Transverse colon (tissue), 4 donors: ENCODE measurements at places on chromosomes 11 and 22. TPM values are rescaled to one million over a fixed set of nuclear protein-coding genes. Genes with fewer than 3 reads are reported as not detected.

- no peak overlapping the region for H3K27ac ChIP-seq
- no peaks in the 10 kb centered on the region for H3K36me3 ChIP-seq
- DNase-seq, result no peak
- H3K4me3 ChIP-seq, result no peak overlapping the region
- no peaks in the 10 kb centered on the region for H3K27me3 ChIP-seq
- H3K4me1 ChIP-seq, result no peaks in the 10 kb centered on the region
Observed at GRCh38 chr11:108369064-108369463, 98.3 kb downstream of the C11orf65 start.

DNA sequence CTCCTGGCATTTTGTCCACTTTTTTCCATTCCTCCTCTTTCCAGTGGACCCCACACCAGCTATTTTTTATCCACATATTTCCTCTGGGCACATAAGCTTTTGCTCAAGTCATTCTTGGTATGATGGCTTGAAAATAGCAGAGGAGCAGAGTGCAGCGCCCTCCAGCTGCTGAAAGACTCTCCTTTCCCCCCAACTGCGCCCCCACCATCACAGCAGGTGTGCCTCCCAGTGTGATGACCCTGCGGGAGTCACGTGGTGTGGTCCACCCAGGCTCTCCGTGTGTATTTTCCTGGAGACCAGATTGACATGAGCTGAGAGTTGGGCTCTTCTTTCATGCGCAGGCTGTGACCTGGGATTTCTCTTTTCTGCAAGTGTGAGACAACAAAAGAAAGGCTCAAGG, 1241.6 kb downstream of the TBC1D22A start:
- H3K4me1 ChIP-seq, result no peaks in the 10 kb centered on the region
- H3K36me3 ChIP-seq, result no peaks in the 10 kb centered on the region
- no peaks in the 10 kb centered on the region for H3K27me3 ChIP-seq
- no peak for DNase-seq
- no peak overlapping the region for H3K27ac ChIP-seq

GRCh38 chr22:25368271-25368670, 148.8 kb downstream of the CRYBB2 start:
- H3K4me3 ChIP-seq, result no peak overlapping the region
- peak; percentile 76 for DNase-seq
- no peaks in the 10 kb centered on the region for H3K36me3 ChIP-seq
- H3K27me3 ChIP-seq, result no peaks in the 10 kb centered on the region
- peak overlapping the region; percentile 67 for H3K27ac ChIP-seq

DNA sequence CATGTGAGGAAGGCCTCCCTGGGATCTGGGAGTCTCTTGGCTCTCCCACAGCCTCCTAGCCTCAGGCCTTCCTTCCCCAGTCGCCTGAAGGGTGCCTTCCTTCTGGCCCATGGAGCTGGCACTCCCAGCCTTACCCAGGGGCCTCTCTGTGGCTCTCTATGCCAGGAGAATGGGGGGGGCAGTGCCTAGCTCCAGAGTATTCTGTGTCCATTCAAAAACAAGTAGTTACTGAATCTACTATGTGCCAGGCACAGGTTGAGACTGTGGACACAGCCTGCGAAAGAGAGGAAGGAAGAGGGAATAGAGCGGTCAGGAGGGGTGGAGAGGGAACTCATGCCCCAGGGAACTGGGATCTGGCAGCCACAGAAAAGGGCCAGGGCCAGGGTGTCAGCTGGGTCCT, 2.7 kb upstream of the PLA2G3 start:
- no peak overlapping the region for H3K4me3 ChIP-seq
- DNase-seq, result no peak
- no peaks in the 10 kb centered on the region for H3K36me3 ChIP-seq
- no peak overlapping the region for H3K27ac ChIP-seq
- peaks cover 3% of the 10 kb centered on the region for H3K27me3 ChIP-seq

The FZD4 gene
- total RNA-seq, result 27.1 TPM

DNA sequence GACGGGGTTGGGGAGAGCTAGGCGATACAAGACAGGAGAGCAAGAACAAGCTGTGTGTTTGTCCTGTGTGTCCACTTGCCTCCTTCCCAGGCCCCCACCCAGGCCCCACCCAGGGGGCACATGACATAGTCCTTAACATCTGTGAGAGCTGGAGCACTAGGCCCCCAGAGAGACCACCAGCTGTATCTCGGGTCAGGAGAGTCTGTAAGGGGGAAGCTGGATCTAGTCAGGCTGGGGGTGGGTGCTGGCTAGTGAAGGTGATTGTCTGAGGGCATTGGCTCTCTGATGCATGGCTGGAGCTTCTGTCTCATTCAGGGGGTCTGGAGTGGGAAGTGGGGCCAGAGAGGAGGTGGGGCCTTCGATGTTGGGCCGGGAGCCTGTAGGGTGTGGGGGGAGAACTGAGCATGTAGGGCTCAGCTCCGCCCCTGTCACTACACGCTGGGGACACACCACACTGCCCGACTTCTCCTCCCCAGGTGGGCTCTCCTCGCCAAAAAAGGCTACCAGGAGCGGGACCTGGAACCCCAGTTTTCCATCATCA, 571 bp downstream of the P2RX6 start:
- no peak overlapping the region for H3K4me3 ChIP-seq
- H3K36me3 ChIP-seq, result no peaks in the 10 kb centered on the region
- no peaks in the 10 kb centered on the region for H3K27me3 ChIP-seq
- peak overlapping the region; percentile 58 for H3K27ac ChIP-seq

DNA sequence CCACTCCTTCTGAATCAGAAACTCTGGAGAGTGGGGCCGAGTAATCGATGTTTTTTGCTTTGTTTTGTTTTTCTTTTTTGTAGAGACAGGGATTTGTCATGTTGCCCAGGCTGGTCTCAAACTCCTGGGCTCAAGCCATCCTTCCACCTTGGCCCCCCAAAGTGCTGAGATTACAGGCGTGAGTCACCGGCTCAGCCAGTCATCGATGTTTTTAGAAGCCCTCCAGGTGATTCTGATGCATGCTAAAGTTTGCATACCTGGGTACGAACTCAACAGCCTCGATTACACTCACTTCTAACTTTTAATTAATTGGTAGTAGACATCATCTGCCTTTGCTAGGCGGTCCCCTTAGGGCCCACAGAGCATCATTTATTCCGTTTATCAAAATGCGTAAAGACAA, 50.3 kb downstream of the C11orf71 start:
- no peaks in the 10 kb centered on the region for H3K27me3 ChIP-seq
- H3K27ac ChIP-seq, result no peak overlapping the region
- H3K36me3 ChIP-seq, result no peaks in the 10 kb centered on the region
- no peak overlapping the region for H3K4me3 ChIP-seq

- no peak overlapping the region for H3K4me3 ChIP-seq
- peak; percentile 3 for DNase-seq
- H3K27ac ChIP-seq, result no peak overlapping the region
- H3K27me3 ChIP-seq, result no peaks in the 10 kb centered on the region
- no peaks in the 10 kb centered on the region for H3K4me1 ChIP-seq
- no peaks in the 10 kb centered on the region for H3K36me3 ChIP-seq
Observed at GRCh38 chr22:49599039-49599438, 228.6 kb downstream of the BRD1 start.

DNA sequence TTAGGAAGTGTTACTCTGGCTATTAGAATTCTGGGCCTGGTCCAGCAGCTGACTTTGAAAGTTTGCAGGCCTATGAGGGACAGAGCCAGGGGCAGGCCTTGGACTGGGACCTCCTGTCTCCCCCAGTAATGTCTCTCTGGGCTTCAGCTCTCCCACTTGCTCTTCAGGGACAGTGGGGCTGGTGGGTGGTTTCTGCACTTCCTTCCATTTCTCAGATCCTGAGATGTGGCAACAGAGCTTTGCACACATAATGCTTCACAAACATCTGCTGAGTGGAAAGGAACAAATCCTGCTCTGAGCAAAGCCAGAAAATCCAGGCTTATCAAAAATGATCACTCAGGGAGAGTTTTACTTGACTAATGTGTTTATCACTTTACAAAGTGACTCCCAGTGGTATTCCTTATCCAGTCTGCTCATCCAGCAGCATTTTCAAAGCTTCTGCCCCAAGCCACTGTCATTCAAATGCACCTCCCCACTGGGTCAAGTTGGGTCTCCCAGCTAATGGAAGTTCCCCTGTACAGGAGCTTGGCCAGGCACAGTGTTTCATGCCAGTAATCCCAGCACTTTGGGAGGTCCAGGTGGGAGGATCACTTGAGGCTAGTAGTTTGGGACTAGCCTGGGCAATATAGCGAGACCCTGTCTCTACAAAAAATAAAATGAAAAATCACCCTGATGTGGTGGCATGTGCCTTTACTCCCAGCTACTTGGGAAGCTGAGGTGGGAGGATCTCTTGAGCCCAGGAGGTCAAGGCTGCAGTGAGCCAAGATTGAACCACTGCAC, 13.5 kb upstream of the OSBP2 start:
- H3K4me3 ChIP-seq, result no peak overlapping the region
- no peaks in the 10 kb centered on the region for H3K36me3 ChIP-seq
- H3K27ac ChIP-seq, result no peak overlapping the region
- no peaks in the 10 kb centered on the region for H3K27me3 ChIP-seq
- no peak for DNase-seq

DNA sequence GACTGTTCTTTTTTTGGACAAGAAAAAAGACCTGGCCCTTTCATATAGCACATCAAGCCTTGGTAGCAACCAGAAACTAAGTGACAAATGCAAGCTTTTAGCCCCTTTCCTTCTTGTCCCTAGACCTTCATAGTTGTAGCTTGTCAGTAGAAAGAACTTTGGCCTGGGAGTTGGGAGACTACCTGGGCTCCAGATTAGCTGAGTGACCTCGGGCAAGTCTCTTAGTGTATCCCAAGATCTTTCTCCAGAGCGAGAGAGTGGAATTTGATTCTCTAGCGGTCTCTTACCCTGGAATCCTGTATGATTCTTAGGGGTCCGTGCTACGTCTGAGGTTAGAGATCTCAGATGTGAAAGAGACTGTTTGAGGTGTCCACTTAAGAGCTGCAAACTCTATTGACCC, 59.0 kb downstream of the ZNRF3 start:
- no peaks in the 10 kb centered on the region for H3K36me3 ChIP-seq
- H3K4me1 ChIP-seq, result peaks cover 26% of the 10 kb centered on the region
- no peak overlapping the region for H3K27ac ChIP-seq
- no peak overlapping the region for H3K4me3 ChIP-seq
- no peaks in the 10 kb centered on the region for H3K27me3 ChIP-seq
- no peak for DNase-seq

The RASSF10 gene
- total RNA-seq, result not detected

DNA sequence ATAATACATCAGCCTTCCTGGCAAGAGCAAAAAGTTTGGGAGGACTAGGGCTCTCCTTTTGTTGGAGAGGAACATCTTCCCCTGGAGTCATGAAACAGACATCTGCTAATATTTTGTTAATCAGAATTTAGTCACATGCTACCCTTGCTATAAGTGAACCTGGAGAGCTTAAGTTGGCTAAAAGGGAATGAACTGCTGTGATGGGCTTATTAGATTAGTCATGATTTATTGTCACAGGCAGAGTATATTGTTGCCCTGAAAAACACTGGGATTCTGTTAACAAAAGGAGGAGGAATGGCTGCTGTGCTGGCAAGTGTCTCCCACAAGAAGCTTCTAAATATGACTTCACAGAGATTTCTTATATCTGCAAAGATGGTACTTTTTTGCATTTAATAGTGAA, 16.0 kb downstream of the TCP11L1 start:
- peaks cover 20% of the 10 kb centered on the region for H3K36me3 ChIP-seq
- no peak overlapping the region for H3K27ac ChIP-seq
- no peak for DNase-seq
- no peak overlapping the region for H3K4me3 ChIP-seq

DNA sequence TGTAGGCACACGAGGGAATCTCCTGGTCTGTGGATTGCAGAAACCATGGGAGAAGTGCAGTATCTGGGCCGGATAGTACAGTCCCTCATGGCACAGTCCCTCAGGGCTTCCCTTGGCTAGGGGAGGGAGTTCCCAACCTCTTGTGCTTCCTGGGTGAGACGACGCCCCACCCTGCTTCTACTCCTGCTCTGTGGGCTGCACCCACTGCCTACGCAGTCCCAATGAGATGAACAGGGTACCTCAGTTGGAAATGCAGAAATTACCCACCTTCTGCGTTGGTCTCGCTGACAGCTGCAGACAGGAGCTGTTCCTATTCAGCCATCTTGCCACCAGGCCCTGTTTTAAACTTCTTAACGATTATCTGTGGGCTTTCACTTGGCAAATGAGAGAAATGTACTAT, 157.2 kb upstream of the CARD18 start:
- H3K36me3 ChIP-seq, result no peaks in the 10 kb centered on the region
- H3K27ac ChIP-seq, result no peak overlapping the region
- no peak overlapping the region for H3K4me3 ChIP-seq
- H3K27me3 ChIP-seq, result no peaks in the 10 kb centered on the region

The MS4A15 gene
- total RNA-seq, result not detected

- no peak overlapping the region for H3K27ac ChIP-seq
- no peak overlapping the region for H3K4me3 ChIP-seq
- H3K36me3 ChIP-seq, result no peaks in the 10 kb centered on the region
- peak; percentile 33 for DNase-seq
Observed at GRCh38 chr11:62004473-62004872, 37.0 kb upstream of the FTH1 start.

The BTBD18 gene
- total RNA-seq, result not detected
